ENCODE measurements at places on chromosomes 12 and 14.

GRCh38 chr12:41293011-41293410, 104.9 kb downstream of the PDZRN4 start:
- DNase-seq = no peak

GRCh38 chr14:103703433-103704385, 11.5 kb downstream of the XRCC3 start:
- DNase-seq = no peak

DNA sequence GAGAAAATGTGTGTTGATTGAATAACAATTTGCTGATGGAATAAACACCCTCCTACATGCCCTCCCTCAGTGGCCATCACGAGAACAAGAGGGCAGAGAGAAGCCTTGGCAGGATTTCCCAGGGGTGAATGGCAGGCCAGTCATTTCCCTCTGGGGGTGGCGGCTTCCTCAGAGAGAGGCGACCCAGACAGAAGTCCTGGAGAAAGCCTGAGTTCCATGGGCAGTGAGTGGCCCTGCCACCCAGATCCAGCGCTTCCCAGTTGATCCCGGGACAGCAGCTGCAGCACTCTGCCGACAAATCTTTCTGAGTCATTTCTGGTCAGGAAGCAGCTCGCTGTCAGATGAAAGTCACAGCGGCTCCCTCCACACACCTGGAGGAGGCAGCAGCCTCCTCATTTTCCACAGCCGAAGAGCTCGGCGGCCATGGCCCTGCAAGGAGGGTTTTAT, 123.0 kb downstream of the SCARB1 start:
- DNase-seq = no peak

DNA sequence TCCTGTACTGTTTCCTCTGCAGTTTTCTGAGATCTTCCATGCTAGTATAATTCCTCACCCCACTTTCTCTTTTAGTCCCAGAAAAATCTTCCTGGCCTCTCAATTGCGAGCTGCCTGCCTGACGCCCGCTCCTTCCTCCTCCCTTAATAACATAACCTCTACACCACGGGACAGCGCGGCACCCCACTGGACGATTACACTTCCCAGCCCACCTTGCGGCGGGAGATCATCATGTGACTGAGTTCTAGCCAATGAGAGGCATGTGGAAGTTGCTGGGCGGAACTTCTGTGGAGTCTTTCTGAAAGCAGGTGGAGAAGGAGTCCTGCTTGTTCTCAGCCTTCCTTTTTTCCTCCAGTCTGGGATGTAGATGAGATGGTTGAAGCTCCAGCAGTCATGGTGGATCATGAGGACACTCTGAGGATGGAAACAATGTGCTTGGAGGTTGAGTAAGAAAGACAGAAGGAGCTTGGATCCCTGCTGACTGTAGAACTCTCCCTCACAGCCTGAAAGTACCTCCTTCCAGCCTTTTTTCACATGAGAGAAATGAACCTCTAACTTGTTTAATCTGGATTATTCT, 133.6 kb upstream of the VRK1 start:
- no peak for DNase-seq

GRCh38 chr12:27782481-27782880, 2.4 kb upstream of the MANSC4 start:
- DNase-seq = no peak

DNA sequence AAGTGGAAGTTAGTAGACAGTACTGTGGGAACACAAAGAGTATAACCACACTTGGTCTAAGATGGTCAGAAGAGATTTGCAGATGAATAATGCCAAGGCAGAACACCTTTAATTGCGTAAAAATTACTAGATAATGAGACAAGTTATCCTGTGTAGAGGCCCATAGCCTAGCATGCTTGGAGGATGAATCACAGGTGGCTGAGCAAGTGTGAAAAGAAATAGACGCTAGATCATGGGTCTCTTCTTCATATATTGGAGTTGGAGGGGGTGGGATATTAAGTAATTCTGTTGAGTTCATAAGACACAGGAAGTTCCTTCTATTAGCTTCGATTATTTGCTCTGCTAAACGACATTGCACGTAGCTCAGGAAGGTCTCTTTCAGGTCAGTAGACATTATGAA, 454.3 kb upstream of the LMO3 start:
- no peak for DNase-seq

DNA sequence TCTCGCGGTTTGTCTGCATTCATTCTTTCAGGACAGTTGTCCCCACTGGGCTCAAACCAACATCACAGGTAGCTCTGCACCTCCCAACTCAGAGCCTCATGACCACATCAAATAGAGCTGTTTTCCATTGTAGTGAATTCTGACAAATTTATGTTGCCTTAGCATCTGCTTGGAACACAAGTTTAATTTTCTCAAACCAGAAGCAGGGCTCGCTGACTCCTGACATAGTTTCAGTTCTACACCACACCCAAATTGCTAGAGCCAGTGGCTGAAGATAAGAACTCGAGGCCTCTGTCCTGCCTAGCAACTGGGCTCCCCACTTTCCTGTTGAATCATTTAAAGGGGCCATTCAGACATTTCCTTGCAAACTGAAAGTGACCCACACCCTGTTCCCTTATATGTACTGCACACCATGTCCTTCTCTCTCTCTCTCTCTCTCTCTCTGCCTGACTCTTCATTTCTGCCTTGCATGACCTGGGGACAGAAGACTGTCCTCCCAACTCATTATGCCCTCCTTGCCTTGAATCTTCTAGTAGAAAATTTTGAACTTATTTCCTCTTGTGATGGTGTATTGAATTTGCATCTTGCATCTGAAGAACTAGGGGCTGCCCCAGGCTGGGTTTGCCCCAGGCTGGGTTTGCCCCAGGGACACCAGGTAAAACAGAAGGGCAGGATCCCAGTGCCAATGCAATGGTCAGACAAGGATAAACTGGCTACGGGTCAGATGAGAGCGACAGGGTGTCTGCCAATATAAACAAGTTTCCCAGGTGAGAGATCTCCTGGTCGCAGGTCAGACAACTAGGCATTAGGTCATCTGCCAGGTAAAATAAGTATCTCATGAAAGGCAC, 9.7 kb upstream of the WSCD2 start:
- DNase-seq = no peak

DNA sequence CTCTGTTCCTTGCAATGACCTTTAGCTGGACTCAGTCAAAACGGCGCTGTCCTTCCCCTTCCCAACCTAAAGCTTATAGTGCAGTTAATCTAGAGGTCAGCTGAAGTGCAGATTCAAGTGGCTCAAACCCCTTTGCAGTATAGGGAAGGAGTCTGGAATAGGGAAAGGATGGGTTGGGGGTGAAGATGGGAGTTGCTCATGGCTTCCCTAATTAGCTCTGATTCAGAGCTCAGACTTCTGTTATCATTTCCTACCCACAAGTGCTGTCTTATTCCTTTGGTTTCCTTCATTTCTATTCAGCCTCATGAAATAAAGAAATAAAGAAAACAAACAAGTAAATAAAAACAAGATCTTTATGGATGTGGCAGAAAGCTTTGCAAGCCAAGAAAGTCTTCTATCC, 264.0 kb upstream of the HMGA2 start:
- DNase-seq = no peak

- no peak for DNase-seq
Measured at GRCh38 chr12:46438719-46439319, 66.2 kb upstream of the SLC38A2 start.

- DNase-seq = no peak
Measured at GRCh38 chr14:99981806-99982205, 83.4 kb upstream of the EVL start.

DNA sequence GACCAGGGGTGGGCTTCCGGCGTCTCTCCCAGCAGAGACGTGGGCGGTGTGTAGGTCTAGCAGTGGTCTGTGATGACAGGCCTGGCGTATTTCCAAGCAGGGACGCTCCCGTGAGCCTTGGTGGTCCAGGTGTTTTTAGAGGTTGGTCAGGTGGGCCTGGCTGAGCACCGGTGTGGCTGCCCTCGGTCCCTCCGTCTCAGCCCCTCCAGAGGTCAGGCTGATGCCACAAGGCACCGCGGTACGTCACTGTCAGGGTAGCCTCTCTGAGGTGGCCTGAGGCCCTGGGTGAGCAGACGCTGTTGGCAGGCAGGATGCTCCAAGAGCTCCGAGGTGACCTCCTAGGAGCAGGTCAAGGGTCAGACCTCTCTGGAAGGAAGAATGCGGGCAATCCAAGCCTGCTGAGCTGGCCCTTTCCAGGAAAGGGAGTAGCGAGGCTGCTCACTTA, 13.6 kb downstream of the MTA1 start:
- DNase-seq = no peak

DNA sequence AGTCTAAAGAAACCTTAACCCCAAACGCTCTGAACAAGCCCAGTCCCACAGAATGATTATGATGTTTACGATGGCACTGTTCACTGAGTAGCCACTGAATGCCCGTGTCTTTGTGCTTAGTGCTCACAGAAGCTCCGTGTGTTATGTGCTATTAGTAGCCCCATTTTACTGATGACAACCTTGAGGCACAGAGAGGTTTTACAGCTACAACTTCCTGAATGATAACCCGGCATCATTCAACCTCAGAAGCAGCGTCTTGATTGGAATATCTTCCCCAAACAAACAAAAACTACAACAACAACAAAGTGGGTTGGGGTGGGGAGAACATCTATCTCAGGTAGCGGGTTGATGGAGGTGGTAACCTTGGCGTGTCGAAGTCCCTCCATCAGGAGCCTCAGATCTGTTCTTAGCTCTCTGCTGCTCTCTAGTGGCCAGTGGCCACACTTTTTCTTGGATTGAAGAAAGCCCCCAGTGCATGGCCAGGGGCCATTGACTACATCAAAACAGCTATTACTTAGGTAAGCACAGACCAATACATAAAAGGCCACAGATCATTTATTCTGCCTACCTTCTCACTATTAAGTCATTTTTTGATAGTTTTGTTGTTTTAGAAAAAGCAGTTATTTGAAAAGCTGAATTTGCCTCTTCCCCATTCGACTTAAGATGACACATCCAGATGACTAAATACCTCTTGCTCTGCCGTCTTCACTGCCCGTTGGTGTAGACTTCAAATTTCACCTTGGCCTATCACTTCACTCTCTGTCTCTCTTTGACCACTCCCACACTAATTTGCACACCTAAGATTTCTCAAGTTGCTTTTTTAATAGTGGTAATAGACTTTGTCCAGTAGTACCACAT, 376.9 kb downstream of the GALC start:
- peak; percentile 66 for DNase-seq

DNA sequence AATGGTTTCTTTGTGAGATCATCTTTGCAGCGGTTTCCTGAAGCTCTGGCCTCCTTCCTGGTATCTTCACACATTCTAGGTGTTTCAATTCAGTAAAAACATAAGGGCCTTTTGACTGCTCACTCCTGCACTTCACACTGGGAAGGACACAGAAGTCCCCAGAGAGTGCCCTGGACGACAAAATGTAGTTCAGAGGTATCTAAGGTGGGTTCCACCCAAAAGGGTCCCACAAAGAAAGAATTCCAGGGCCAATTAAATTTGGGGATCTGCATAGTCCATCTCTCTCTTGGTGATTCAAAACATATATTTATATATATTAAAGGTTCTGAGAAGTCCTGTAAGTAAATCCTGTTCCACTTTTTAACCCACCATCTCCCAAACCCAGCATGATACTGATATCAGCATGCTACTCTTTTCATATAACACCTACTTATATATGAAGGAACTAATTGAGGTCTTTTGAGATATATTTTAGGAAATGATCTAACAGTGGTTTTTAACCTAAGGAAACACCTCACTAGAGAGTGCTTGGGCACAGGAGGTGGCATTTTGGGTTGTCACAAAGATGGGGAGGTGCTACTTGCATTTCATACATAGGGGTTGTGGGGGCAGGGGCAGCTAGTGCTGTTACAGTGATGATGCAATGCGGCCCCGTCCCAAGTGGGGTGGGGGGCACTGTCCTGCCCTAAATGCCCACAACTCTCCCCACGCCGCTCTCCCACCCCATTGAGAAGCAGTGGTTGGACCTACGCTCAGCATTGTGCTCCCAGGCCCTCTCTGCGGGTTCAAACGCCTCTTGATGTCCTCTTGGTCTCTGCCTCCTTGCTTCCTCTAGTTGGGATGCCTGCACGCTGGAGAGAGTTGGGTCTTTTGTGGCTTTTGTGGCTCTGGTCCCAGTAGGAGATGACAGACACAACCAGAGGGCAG, 109.4 kb downstream of the ARF6 start:
- no peak for DNase-seq

- no peak for DNase-seq
Measured at GRCh38 chr14:63504648-63505047, 38.5 kb downstream of the PPP2R5E start.

DNA sequence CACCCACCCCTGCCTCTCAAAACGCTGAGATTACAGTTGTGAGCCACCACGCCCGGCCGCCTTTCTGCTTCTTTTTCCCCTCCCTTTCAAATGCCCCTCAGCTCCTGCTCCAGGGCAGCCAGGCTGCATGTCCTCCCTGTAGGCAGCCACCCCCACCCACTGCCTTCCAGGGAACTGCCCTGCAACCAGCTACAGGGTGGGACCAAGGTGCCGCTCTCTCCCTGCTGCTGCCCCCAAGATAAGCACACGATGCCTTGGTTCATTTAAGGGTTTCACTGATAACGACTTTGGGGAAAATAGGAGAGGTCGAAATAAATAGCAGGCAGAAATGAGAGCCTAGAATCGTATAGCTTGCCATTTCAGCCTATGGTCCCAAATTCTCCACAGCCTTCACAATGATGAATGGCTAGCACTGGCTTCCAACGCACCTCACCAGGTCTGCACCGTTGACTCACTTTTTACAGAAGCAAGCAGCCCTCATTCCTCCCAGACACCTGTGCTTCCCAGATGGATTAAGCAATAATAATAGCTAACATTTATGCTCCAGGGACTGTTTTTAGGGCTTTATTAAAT, 40.7 kb downstream of the ATG14 start:
- no peak for DNase-seq

DNA sequence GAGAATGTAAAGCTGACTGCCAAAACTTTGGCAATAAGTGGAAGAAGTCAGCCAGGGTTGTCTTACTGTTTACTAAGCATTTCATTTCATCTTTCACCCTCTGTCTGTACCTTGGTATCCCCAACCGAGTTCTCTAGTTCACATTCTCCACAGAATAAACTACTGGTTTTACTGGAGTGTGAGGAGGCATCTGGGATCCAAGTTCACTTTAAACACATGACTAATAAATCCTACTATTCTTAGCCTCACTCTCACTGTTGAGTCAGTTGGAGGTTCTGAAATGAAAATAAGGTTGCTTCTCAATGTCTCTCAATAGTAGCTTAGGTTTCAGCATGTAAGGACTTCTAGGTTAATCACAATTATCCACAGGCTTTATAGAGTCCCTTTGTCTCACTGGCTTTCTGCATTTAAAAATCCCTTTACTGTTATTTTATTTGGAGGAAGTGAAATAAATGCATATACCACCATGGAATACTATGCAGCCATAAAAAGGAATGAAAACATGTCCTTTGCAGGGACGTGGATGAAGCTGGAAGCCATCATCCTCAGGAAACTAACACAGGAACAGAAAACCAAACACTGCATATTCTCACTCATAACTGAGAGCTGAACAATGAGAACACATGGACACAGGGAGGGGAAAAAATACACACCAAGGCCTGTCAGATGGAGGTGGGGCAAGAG, 95.8 kb downstream of the EPS8 start:
- DNase-seq = peak; percentile 38

DNA sequence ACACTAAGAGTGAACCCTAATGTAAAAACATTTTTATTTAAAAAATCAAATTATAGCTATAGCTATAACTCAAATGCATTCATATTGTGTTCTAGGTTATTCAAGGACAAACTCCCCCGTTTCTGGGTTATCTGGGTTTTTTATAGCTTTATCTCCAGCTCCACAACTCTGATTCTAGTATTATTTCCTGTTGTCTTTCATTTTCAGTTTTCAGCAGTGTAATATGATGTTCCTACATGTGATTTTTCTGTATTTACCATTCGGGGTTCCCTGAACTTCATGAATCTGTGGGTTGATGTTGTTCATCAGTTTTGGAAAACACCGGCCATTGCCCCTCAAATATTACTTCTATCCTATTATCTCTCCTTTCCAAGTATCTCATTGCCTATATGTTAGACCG, 221.9 kb upstream of the FOXN3 start:
- no peak for DNase-seq
